ENCODE measurements at places on chromosomes 4 and X.

DNA sequence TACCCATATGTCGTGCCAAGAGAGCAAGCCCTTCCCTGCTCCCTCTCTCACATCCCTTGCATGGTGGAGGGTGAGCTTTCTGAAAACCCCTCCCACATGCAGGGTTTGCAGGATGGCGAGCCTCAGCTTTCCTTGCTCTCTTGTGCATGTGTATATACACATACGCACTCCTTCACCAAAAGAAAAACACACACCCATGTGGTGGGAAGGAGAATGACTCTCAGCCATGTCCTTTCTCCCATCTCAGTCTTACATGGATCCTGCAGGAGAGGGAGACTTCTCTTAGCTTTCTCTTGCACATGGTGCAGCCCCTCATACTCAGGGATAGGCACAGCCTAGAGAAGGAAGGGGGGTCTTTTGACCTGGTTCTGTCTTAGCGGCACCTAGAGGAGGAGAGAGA is 81.1 kb downstream of the CLCN5 start:
- DNase-seq = no peak

DNA sequence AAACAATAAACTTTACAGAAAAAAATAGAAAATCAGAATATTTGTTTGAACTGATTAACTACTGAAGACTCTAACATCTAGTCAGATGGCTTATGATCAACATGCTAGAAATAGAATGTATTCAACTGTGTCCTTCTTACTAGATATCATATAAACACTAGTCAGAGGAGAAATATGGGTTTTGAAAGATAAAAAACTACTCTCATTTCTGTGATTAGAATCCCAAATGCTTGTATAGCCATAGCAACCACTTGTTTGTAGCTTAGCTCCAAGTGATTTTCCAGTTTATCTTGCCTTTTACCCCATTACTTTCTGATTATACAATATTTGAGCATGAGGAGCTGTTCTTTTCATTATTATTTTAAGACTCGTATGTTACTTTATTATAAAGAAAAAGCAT is 31.2 kb downstream of the USP38 start:
- no peak for DNase-seq

DNA sequence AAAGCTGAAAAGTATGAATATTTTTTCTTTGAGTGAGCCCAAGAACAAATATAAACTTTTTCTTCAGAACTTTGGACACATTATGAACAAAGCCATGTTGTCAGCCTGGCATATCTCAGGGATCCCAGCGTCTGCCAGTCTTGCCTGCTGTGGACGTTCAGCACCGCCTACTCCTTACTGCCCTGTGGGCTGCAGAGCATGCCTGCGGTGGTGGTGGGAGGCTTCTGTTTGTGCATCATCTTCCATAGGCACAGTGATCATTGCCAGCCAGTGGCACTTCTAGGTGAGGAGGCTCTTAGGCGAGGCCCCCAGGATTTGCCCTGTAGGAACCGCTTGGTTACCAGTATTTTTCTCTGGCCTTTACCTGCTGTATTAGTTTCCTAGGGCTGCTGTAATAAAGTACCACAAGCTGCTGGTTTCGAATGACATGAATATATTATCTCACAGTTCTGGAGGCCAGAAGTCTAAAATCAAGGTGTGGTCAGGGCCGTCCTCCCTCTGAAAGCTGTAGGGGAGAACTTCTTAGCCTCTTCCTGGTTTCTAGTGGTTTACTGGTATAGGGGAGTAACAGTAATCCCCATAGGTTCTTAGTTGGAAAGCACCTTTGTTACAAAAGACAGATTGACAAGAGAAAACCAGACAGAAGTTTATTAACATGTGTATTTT is 15.4 kb downstream of the ANXA3 start:
- DNase-seq = no peak

DNA sequence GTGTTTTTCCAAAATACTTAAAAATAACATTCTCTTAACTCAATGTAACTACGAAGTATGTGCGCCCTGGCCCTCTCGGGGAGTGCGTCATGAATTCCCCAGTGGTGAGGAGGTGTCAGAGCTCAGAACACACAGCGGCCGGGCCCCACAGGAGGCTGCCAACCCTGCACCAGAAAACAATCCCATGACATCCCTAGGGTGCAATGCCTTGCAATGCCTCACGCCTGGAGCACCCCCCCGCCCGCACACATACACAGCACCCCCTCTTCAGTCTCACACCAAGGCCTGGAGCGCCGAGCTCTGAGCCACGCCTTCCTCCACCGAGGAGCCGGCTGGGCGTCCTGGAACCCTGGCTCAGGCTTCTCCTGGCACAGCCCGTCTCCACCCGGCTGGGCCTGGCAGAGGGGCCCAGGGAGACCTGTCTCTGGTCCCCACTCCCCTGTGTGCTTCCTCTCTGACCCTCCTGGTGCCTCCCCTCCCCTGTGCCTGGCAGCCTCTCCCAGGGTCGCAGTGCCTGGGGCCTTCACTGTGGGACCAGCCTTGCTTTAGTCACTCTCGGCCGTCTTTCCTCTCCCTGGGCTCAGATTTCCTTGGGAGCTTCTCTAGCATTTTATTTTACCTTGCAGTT is 108.2 kb upstream of the ADRA2C start:
- no peak for DNase-seq

DNA sequence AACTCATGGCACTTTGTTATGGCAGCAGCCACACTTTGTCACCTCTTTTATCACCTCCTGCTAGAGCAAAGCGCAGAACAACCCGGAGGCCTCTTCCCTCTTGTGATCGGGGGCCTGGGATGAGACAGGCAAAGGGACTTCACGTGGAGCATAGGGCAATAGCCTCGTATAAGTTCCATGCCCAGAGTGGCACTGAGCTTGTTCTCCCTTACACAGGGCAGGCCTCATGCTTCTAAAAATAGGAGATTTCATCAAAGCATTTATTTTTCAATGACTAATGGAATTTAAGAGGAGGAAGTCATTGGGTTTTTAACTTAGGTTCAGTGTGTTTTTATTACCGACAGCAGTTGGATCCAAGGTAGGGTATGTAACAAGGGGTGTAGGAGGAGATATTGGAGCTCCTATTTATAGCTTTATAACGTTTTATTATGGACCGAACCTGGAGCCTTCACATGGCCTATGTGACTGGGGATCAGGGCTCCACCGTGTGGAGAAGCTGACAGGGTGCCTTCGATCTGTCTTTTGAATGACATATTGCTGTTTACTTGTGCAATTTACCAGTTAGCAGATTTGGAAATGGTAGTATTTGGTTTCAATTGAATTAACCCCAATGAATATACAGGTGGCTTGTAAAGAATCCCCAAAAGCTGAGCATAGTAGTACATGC is 93.8 kb downstream of the SLC2A9 start:
- no peak for DNase-seq

- no peak for DNase-seq
Measured at GRCh38 chrX:74493806-74494205, 72.5 kb downstream of the SLC16A2 start.

DNA sequence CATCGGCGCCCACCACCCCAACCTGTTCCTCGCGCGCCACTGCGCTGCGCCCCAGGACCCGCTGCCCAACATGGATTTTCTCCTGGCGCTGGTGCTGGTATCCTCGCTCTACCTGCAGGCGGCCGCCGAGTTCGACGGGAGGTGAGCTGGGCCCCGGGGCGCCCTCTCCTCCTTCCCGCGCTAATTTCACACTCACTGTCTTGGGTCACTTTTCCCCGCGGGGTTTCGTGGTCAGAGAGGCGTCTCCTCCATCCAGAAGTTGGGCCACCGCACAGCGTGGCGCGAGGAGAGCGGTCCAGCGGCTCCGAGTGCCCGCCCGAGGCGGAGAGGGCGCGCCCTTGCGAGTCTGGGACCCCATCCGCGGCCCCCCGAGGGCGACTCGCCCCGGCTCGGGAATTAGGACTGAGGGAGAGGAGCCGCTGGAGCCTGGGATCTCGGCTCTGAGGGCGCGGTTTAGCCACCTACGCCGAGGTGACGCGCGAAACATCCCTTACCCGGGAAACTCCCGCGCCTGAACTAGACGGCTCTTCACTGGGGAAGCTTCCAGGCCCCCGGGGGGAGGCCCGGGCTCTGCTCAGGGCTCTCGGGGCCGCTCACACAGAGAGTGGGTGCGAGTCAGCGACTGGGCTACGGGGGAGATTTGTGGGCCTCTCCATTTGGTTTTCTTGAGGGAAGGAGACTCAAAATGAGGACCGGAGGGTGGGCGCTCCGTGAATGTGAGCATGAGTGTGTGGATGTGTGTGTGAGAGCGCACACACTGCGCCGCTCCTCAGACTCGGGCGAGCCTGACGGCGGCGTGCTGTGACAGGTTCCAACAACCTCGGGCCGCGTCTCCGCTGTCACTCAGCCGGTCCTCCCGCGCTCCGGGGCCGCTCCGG is 551 bp downstream of the NPNT start:
- DNase-seq = peak; percentile 37

DNA sequence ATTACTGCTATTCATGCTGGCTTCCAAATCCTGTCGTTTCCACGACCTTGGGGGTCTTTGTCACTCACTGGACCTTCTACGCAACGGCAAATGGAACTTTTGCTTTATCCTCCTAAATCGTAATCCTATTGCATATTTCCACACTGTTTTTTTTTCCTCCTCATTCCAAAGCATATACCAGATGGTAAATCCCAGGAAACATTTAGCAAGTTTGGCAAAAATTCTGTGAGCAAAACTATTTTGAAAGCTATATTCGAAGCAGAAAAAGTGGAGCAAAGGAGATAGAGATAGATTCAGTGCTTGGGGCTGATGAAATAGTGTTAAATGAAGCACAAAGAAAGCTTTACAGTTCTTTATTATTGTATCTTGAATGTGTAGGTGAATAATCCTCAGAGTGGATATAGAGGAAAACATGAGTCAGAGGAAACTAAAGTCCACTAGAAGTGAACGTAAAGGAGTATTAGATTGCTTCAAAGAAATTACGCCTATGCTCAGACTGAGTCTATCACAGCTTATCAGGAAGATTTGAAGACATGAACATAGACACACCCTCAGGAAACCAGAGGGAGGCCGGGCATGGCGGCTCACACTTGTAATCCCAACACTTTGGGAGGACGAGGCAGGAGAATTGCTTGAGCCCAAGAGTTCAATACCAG is 50.2 kb upstream of the FAM9A start:
- DNase-seq = no peak

GRCh38 chrX:32572644-32573043 is 638.7 kb downstream of the DMD start:
- DNase-seq = no peak

- no peak for DNase-seq
Measured at GRCh38 chr4:60485276-60485675, 714.9 kb upstream of the ADGRL3 start.

GRCh38 chr4:182533964-182534363 is 290.8 kb downstream of the TENM3 start:
- DNase-seq = no peak

GRCh38 chrX:149699761-149700160 is 12.1 kb upstream of the MAGEA11 start:
- DNase-seq = no peak
